COLO829 (cell line): ENCODE measurements at places on chromosomes 7 and 10.

DNA sequence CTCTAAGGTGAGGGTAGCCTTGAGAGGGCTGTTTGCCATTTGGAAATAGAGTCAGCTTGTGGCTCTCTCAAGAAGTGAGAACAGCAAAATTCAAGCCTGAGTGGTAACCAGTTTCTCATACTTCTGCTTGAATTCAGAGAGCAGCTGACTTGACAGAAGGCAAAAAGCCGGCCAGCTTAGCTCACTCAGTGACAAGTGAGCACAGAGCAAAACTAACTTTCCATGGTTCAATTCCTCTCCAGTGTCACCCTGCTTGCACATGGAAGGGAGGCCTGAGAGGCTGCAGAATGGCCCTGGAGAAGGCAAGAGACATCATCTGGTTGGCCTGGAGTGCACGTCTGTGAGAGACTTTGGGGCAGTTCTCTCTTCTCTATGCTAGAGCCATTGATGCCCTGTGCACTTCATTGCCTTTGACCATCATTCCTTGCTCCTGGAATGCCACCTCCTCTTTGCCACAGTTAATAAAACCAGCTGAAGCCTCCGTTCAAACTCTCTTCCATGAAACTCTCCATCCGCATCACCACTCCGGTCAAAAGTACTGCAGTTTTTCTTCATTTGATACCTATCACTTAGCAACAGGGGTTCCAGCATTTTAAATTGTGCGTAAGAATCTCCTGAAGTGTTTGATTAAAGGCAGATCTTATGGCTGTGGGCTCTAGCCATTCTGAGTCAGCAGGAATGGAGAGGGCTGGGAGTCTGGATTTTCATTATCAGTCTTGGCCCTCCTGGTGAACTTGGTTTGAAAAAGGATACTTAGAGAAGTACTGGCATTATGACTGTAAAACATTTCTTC, 69.8 kb upstream of the PIK3CG start:
- no peak for DNase-seq

DNA sequence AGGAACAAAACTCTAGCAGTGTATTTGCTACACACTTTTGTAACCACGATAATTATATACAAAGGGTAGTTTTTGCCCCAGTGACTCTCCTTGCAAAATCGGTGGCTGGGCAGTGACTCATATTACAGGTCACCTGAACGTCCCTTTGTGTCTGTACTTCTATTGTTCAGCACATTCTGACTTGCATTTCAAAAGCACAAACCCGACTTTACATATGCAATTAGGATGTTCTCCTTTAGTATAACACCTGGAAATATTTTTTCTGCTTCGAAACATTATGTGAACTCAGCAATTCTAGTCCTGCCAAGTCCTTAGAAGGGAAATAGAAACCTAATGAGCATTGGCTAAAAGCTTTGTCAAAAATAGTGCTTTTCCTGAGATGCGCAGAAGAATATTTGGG, 6.0 kb downstream of the PRR15 start:
- no peak for DNase-seq

DNA sequence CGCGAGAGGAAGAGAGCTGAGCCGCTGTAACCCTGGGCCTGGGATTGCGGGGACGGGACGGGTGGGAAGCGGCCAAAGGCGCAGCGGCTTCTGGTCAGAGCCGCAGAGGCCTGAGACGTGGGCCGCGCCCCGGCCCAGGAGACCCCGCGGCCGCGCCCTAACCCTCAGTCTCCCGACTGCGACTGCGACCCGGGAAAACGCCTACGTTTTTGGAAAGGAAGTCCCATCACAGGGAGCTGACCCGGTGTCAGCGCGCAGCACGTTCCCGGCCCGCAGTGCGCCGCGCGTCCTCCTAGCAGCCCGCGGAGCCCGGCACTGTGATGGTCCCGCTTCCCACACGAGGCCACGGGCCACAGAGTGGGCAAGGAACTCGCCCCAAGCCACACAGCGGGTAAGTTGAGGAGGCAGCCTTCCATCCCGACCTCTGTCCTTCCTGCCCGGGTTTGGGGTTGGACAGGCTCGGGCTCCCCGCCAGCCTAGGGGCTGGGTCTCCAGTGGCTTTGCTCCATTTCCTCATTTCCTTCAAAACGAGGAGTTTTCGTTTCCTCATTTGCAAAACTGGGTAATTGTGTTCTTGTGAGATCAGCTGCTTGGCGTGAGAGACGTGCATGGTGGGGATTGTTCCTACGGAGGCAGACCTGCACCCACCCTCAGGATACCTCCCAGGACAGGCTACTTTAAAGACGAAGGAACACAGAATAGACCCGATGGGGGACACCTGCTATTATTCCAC, 1.2 kb downstream of the GPNMB start:
- peak; percentile 53 for DNase-seq

DNA sequence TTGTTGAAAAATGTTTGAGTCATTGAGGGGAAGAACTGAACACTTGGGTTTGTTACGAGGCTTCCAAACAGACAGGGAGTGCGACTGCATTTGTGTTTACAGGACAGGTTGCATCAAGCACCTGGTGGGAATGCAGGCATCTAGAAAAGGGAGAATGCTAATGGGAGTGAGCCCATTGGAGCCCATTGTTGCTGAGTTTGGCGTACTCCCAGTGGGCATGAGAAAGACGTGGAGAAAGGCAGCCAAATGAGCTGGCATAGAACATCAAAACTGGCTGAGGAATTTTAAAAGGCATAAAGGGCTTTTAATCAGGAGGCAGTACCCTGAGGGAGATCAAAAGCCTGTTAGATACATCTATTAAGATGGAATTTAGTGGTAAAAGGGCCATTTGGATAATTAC, 171.6 kb upstream of the NPSR1 start:
- no peak for DNase-seq

GRCh38 chr7:30634193-30634626, 39.5 kb downstream of the GARS1 start:
- DNase-seq = no peak

- no peak for DNase-seq
Measured at GRCh38 chr7:51356849-51357516, 40.4 kb upstream of the COBL start.

GRCh38 chr10:13648425-13648824, 61.7 kb downstream of the PRPF18 start:
- DNase-seq = no peak

DNA sequence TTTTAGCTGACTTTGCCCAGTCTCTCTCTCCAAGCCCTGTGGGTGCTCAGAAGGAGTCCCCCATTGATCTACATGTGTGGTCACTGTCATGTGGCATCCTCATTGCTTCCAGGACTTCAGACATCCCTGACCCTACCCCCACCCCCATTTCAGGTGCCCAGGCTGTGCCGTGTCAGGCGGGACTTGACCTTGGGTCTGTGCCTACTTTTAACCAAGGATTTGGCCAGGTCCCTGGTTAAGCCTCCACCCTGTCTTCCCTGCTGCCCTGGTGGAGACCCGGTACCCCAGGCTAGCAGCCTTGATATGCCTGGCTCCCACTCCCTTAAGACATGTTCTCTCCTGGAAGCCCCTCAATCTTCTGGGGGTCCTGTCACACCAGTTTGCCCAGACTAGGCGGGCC, 31.3 kb downstream of the PRF1 start:
- no peak for DNase-seq

- no peak for DNase-seq
Measured at GRCh38 chr10:30043476-30044270, 15.7 kb downstream of the JCAD start.

- peak; percentile 98 for DNase-seq
Measured at GRCh38 chr7:16801111-16801542, 3.7 kb downstream of the AGR2 start.

DNA sequence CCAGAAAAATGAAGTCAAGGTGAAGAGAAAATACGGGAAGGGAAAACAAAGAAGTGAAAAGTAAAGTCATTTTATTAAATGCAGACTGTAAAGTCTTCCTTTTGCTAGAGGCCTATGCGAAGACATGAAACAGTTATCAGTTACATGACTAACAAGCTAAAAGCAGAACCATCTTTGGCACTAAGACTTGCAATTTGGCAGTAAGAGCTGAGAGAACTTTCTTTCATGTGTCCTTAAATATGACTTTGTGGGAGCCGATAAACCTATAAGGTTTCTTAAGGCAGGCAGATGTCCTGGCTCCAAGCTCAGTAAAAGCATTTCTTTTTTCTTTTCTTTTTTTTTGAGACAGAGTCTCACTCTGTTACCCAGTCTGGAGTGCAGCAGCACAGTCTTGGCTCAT, 10.4 kb downstream of the ANLN start:
- DNase-seq = no peak

GRCh38 chr10:114526126-114526503, 121.8 kb upstream of the AFAP1L2 start:
- no peak for DNase-seq

DNA sequence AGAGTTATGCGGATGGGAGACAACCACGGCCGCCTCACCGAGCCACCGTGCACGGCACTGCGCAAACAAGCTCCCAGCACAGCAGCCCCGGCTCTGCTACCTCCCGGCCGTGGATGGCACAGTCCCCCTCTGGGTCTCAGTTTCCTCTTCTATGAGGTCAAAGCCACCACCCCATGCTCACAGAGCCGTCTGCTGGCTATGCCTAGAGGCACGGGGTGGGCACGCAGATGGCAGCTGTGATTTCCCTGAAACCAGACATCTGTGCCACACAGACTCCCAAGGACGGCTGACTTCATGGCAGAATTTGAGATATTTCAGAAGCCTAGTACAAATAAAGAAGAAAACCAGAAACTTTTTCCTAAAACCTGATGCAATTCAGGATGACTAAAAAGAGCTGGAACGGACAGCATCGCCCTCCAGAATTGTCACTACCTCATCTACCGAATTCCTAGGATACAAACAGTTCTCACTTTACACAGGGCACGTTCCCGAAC, 73.2 kb downstream of the AMZ1 start:
- no peak for DNase-seq

DNA sequence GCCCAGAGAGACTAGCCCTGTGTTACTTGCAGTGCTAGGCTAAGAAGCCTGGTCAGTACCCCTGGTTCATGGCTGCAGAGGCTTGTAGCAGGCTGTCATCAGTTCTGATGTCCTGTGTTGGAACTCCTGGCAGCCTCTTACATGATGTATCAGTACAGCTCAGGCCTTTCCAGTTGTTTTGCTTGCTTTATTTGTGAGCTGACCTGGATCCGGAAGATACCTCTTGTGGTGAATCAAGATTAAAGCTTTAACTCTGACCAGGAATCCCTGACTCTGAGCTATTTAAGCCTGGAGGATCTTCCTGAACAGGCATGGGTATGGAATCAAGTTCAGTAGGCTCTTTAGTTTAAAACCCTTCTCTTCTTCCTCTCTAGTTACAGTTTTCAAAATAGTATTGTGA, 4.4 kb downstream of the STARD3NL start:
- no peak for DNase-seq

- DNase-seq = no peak
Measured at GRCh38 chr10:119494236-119495020, 48.1 kb downstream of the RGS10 start.

DNA sequence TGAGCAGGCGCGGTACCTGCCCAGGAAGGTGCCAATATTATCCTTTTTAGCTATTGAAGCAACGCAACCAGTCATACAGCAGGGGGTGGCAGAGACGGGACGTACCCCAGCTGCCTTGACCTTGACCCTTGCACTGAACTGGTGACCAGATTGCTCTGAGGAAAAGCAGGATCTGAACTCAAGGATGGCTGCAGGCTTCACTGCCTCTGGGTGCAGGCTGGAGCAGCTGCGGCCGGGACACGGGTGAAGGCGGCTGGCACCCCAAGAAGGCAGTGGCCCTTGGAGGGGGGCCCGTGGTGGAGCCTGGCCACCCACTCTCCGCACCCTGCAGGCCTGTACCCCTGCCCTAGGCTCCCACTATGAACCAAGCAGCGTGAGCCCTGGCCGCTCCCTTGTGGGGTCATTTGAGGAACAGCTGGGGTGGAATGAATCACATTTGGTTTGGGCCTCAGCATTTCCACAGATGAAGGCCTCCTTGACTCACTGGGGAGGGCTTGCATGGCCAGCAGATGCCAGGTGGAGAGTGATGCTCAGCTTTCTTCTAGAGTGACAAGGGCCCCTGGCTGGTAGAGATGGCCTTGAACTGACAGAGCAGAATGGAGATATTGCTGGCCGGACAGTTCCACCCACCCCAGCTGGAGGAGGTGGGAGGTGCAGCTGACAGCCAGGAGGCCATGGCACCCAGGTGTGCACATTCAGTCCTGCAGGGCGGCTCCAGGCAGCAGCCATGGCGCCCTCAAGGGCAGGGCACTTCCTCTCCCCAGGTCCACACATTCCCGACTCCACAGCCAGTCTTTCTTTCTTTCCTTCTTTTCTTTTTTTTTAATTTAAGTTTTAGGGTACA, 218.7 kb downstream of the WDR37 start:
- no peak for DNase-seq

GRCh38 chr10:52106899-52107298, 207.2 kb upstream of the DKK1 start:
- no peak for DNase-seq

- no peak for DNase-seq
Measured at GRCh38 chr7:95929710-95930280, 157.4 kb downstream of the DYNC1I1 start.

DNA sequence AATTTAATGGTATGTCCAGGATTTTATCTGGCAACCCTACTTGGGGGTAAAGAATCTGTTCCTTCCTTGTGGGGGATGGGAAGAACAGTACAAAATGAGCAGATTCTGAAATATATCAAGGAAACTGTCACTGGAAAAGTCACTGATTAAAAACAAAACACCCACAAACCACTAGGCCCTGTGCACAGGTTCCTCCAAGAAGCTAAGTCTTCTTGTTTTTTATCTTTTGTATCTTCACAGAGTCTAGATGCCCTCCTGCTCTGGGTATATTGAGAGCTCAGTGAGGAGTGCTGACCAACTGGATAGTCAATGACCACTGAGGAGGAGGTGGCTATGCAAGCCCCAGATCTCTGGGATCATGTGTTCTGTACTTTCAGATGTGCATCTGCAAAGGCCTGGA, 86.8 kb upstream of the ANKRD1 start:
- DNase-seq = no peak

- peak; percentile 99 for DNase-seq
Measured at GRCh38 chr7:45402480-45403218, 171.5 kb upstream of the ADCY1 start.

DNA sequence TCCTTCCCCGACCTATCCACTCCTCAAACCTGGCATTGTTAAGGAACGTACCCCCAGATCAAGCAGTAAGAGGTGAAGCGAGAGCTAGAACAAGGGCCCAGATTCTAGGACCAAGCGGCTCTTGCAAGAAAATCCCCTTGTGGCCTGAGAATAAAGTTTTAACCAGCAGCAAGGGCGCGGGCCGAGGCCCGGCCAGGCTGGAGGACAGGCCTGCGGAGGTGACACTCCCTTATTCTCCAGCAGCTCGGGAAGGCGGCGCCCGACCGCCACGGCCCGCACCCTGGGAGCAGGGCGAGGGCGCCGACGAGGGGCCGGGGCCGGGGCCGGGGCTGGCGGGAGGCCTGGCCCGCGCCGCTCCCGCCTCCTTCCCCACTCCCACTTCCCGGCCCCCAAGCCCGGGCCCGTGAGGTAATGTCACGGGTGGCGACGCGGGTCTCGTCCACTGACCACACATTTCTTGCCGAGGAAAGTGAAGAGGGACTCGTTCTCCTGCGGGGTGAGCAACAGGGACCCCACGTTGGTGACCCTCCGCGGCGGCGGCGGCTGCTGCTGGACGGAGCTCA, 551 bp downstream of the WASL start:
- DNase-seq = peak; percentile 46
